Stimulated activated memory B cell treated with anti-CD40 and anti-IgM and Interleukin-4, amounts not matched to agents 10 μg/mL and 1 μg/mL and 100 μg/mL, for 72 hours (primary cell): ENCODE measurements at places on chromosomes 6 and 20.
A peak's percentile ranks its signal among the peaks of the same experiment; 100 is the strongest.

- no peak for ATAC-seq
Observed at GRCh38 chr20:507761-508332, 35.7 kb downstream of the CSNK2A1 start.

- ATAC-seq, result no peak
Observed at GRCh38 chr6:136411025-136411325, 121.3 kb upstream of the BCLAF1 start.

- ATAC-seq, result no peak
Observed at GRCh38 chr6:139853302-139853992, 479.0 kb upstream of the CITED2 start.

GRCh38 chr6:166202321-166202733 lies 34.7 kb upstream of the TBXT start:
- ATAC-seq, result peak; percentile 83

DNA sequence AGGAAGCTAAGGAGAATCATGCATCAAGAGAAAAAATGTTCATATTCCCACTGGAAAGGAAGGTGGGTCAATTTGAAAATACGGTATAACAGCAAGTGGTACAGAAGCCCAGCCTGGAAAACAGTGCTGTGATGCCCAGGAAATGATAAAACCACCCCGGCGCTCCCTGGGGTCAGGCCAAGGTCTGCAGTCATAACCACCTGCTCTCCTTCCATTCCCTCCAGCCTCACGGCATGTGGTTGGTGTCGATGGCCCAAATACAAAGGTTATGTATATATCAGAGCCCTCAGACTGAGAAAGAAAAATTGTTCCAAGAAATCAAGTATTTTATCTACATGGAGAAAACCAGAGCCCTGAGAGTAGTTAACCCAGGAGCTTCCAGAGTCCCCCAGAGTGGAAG lies 208.1 kb upstream of the CDYL start:
- ATAC-seq, result no peak

- no peak for ATAC-seq
Observed at GRCh38 chr20:6686171-6686570, 81.3 kb upstream of the BMP2 start.
